Left ventricle myocardium superior (tissue), 1 donor: ENCODE measurements at places on chromosomes 6 and 20. TPM values are rescaled to one million over a fixed set of nuclear protein-coding genes. Genes with fewer than 3 reads are reported as not detected.

DNA sequence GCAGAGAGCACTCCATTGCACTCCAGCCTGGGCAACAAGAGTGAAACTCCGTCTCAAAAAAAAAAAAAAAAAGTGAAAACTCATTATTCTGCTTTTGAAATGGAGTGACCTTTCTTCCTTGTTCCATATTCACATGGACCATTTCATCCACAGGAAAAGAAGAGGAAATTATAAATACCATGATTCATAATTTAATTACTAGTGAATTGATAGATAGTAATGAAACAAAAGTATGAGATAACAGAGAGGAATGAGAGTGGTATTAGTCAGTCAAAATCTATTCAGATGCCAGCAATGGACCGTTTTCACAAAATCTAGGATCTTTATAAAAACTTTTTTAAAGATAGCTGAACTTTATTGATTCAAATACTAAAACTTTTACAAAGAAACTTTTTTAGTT lies 443.1 kb upstream of the FLRT3 start:
- DNase-seq = no peak

The HLA-DMB gene
- total RNA-seq = 10.6 TPM

The MYH7B gene
- 297 TPM for total RNA-seq

DNA sequence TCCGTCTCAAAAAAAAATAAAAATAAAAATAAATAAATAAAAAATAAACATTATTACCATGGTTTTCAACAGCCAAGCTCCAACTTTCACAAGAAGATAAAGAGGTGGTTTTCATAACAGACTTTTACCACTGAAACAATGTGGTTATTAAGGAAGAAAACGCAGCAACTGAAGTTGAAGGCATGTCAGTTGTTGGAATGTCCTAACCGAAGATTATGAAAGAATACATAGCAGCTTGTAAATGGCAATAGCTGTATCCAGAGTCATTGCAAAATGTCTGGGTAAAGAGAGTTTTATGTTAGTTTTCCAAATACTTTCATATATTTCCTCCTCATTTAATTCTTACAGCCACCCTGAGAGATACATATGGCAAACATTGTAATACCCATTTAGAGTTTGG lies 161.6 kb upstream of the MARCKS start:
- no peak for DNase-seq

The TBX18 gene
- total RNA-seq = 7.1 TPM

DNA sequence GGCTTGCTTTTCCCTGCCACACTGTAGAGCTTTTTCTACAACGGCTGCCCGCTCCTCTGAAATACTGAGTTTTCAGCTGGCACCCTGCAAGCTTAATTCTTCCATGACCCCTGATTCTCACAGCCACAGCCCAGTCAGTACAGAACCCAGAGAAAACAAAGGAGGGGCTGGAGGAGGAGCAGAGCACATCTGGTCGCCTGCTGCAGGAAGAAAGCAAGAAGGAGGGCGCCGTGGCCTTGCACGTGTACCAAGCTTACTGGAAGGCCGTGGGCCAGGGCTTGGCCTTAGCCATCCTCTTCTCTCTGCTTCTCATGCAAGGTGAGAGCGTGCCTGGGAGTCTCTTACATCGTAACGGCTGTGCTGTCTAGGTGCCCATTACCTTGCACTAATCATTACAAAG lies 11.3 kb downstream of the DLK2 start:
- no peak for DNase-seq

DNA sequence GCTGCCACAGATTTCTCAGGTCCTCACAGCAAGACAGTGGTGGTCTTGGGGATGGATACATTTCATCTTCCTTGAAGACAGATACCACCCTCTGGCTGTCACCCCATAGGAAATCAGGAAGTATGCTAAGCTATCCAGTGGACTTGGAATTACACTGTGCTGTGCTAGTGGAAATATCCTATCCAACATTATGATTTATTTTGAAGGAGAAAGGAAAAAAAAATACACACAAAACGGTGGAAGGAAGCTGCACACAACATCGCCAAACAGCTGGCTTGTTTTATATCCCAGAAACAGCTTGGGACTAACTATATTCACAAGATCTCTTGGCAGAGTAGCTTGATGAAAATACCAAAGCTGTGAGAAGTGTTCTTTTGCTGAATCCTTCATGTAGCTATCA lies 257.6 kb downstream of the LAMA2 start:
- DNase-seq = peak; percentile 32

GRCh38 chr6:109411034-109411433 lies 28.8 kb upstream of the CD164 start:
- no peak for DNase-seq

The TBXT gene
- not detected for total RNA-seq

- DNase-seq = no peak
Observed at GRCh38 chr20:20603339-20603990, 109.0 kb downstream of the RALGAPA2 start.

DNA sequence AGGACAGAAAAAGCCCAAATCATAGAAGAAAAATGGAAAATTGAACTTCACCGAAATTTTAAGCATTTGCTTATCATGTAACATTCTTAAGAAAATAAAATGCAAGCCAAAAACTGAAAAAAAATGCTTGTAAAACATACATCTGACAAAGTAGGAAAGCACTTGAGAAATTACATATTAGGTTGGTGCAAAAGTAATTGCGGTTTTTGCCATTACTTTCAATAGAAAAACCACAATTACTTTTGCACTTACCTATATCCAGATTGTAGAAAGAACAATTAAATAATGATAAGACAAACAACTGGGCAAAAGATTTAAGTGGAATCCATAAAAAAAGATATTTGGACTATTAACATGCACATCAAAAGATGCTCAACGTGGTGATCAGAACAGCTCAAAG lies 146.2 kb downstream of the TBXT start:
- DNase-seq = no peak

DNA sequence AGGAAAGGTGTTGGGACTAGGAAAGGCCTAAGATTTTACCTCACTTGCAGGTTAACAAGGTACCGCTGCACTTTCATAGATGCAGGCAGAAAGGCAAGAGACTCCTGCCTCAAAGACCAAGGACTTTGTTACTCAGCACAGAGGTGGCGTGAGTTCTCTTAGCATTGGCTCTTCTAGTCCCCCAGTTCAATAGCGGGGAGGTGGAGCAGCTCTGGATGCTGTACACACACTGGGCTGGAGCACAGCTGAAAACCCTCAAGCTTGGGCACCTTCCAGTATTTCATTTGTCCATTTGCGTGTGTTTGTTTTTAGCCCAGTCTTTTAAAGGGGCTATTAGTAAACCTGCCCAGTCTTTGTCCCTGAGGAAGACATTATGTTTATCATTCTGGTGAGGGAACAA lies 345.2 kb downstream of the FARS2 start:
- no peak for DNase-seq

DNA sequence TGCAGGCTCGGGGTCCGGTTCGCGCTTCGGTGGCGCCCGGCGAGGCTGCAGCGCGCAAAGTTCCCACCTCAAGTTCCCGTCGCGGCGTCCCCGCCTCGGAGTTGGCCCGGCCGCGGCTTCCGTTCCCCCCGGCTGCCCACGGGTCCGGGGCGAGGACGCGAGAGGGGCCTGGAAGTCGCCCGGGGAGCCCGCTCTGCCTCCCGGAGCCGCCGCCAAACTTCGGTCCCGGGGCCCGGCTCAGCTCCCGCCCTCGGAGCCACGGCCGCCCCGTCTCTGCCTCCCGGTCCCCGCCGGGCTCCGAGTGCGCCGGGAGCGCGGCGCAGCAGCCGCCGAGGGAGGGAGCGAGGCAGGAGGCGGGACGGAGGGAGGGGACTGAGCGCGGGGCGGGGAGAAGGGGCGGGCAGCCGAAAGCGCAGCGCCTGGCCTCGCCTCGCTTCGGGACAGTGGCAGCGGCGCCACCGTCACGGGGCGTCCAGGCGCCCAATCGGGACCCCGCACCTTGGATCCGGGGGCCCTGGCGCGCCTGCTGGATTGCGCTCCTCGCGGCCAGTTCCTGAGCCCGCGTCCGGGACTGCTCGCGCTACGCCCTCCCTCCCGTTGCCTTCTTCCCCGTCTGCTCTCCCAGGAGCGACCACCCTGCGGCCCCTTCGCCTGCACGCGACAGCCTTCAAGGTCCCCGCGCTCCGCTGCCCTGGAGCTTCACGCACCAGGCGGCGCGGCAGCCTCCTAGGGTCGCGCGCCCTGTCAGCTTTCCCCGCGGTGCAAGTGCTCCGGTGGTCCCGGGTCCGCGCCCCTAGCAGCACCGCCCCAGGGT lies at the start of gene KCNG1:
Gene KCNG1, minus strand, starts transcription at position 305 of the 814 bp plus-strand sequence. CDS start 12,769 bp downstream, outside the sequence.
- peak; percentile 79 for DNase-seq

DNA sequence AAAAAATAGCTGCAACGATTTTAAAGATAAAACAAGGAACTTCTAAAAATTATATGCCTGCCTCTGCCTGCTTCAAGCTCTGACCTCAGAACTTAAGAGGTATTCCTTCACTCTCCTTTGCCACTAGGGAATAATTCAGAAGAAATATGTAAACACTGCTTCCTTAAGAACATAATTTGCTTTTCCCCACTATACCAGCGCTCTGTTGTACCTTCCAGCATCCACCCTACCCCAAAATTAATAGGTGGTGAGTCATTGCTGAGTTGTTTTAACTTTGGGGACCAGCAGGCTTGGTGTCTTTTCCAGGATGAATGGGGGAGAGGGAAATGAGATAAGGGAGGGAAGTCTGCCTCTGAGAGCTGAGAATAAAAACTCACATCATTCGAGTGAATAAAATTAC lies 107.7 kb upstream of the ATXN1 start:
- DNase-seq = no peak

- DNase-seq = no peak
Observed at GRCh38 chr6:137570393-137570792, 76.2 kb upstream of the OLIG3 start.

The UBE2C gene
- 1.0 TPM for total RNA-seq

- no peak for DNase-seq
Observed at GRCh38 chr20:53141201-53142050, 169.3 kb downstream of the TSHZ2 start.

DNA sequence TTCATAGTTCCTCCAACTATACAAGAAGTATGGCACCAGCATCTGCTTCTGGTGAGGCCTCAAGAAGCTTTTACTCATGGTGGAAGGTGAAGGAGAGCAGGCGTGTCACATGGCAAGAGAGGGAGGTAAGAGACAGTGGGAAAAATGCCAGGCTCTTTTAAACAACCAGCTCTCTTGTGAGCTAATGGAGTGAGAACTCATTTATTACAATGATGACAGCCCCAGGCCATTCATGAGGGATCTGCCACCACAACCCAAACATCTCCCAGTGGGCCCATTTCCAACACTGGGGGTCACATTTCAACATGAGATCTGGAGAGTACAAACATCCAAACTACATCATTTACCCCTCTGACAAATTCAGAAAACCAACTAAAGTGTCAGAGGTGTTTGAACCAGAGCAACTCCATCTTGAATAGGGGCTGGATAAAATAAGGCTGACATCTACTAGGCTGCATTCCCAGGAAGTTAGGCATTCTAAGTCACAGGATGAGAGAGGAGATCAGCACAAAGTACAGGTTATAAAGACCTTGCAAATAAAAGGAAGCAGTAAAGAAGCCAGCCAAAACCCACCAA lies 2.2 kb upstream of the UBD start:
- DNase-seq = no peak

DNA sequence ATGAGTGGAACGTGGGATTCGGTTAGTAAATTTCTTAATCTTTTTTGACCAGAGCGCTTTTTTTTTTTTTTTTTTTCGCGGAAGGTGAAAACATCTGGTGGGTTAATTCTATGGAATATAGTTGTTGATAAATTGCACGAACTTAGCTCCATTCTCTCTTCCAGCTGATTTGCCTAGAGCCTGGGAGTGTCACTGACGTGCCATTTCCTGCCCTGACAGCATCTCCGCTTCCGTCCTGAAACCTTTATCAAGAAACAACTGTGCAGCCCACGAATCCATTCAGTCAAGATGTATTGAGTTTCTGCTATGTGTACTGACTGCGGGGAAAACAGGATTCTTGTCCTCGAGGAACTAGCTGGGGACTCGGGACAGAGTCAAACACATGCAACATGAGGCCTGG lies 59.5 kb upstream of the TGM3 start:
- DNase-seq = no peak

The PRPH2 gene
- 0.47 TPM for total RNA-seq

The TP53TG5 gene
- total RNA-seq = 2.1 TPM

DNA sequence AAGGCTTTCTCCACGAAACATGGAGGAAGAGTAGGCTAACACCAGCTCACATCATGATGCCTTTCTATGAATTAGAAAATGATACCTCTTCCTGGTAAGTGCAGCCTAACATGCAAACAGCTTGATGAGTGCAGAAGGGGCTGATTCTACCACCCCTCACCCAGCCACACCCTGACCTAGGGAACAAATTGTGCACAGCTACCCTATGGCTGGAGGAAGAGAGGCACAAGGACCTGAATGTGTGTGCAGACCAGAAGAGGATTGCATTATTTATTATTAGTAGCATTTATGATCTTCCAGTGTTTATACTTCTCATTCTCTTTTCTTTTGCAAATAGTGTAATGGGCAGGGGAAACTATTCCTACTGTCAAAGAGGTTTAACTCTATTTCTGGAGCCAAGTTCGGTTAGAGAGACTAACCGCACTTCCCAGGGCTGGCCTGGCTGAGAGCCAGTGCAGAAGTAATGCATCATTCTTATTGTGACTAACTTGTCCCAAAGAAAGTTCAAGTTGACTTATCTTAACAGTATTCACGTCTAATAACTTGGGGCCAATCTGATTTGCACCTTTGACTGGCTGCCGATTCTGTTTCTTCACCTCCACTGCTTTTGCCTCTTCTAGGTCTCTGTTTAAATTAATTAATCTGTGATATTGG lies 237.5 kb downstream of the CD83 start:
- peak; percentile 77 for DNase-seq

The PXDC1 gene
- total RNA-seq = 25.0 TPM

The OR2H1 gene
- total RNA-seq = not detected

DNA sequence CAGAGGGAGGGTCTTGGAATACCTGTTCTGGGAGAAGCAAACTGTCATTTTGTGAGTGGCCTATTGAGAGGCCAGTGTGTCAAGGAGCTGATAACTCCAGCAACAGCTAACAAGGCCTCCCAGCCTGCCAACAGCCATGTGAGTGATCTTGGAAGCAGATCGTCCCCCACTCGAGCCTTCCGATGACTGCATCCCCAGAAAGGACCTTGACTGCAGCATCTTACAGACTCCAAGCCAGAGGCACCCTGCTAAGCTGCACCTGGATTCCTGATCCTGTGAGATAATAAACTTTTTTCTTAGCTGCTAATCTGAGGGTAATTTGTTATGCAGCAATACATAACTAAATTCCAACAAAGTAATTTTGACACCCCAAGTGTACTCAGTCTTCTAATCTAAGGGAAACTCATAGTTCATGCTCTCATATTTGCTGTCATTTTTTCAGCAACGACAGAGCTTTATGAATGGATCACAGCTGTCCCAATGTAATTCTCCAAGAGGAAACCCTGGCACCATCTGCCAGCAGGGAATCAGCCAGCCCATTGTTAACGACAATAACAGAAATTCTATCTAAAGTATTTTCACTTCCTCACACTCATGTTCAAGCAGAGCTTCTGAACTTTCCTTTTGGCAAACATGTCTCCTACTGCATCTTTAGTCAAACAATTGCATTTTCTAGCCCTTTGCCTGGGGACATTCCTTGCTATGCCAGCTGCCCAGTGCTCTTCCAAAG lies 470.2 kb upstream of the BTBD3 start:
- no peak for DNase-seq

The SLC2A4RG gene
- 104 TPM for total RNA-seq

GRCh38 chr6:99016355-99016754 lies 68.6 kb upstream of the FBXL4 start:
- no peak for DNase-seq

- no peak for DNase-seq
Observed at GRCh38 chr6:124436803-124437202, 525.4 kb upstream of the RNF217 start.
